T-helper 2 cell (primary cell): ENCODE measurements at places on chromosomes 11 and 22.
A peak's percentile ranks its signal among the peaks of the same experiment; 100 is the strongest.

GRCh38 chr11:134994431-134994830 is 582.4 kb upstream of the B3GAT1 start:
- DNase-seq, result no peak

- DNase-seq, result no peak
Measured at GRCh38 chr11:30113326-30113898, 96.6 kb upstream of the KCNA4 start.

GRCh38 chr11:57649826-57650738 is at the start of gene YPEL4:
Gene YPEL4, minus strand, starts transcription at chr11:57649912. Its CDS starts 2,805 bp downstream, at chr11:57647107.
- DNase-seq, result peak; percentile 72

DNA sequence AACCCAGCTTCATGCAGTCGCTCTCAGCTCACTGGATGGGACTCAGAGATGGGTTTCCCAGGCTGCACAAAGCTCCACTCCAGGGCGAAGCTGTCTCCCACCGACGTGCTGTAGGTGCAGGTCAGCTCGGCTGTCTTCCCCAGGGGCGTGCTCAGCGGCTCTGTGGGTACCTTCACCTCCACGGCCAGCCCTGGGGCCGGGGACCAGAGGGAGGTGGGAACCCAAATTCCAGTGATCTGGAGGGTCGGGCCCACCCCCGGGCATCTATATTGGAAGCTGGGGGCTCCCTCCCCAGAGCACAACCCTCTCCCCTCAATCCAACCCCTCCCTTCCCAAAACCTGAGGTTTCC is 689 bp downstream of the VSIG2 start:
- DNase-seq, result no peak

DNA sequence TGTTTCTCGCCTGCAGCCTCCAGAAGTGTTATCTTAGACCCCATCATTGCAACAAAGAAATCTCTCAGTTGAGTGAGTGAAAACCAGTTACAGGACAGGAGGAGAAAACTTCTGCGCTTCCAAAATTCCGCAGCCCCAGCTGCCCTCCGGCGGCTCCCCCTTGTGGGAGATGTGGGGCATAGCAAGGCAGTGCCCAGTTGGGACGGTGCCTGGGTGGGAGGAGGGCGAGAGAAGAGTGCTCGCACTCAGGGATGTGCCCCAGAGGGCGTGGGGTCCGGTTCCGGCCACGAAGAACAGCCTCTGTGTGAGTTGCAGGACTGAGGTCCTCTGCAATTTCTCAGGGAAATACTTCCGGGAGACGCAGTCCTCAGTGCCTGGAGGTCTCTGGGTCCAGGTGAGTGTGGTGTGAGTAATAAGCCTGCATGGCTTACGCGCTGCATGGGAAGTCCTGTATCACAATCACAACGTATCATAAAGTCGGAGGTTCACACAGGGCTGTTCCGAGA is 87.0 kb upstream of the BLID start:
- peak; percentile 20 for DNase-seq

GRCh38 chr11:108593923-108594434 is 411 bp upstream of the EXPH5 start:
- DNase-seq, result no peak

GRCh38 chr11:4508886-4509285 is 26.4 kb downstream of the OR52K1 start:
- no peak for DNase-seq

DNA sequence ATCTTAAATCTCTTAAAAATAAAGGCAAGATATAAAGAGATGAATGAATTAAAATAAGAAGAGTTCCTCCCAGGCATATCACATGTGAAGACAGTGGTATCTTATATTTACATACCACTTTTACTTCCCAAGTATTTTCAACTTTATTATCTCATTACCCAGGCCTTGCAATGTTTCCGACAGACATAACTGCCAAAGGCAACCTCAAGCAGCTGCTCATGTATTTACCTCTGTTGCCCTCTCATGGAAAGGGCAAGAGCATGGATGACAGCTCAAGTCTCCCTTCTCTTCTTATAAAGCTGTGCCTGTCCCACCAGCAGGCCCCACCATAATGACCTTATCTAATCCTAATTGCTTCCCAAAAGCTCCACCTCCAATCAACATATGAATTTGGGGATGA is 894.2 kb downstream of the NTM start:
- DNase-seq, result no peak

DNA sequence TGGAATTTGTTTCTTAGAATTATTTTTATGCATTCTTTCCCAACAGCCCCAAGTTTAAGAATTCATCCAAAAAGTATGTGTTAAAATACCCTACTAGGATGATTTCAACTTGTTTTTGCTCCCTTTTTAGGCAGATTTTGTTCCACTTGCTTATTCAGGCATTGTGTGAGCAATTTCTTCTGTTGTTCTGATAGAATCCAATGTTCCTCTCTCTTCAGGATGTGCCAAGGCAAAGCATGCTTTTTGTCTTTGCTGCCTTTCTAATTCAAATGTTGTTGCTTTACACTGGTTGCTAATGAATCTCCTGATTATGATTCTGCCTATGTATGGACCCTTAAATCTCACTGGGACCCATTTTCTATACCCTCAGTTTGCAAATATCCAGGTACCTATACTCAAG is 131.2 kb upstream of the ARHGAP42 start:
- no peak for DNase-seq

GRCh38 chr22:21624880-21625791 is 4.7 kb downstream of the YDJC start:
- DNase-seq, result no peak

GRCh38 chr22:39150848-39151215 is 1.6 kb downstream of the CBX7 start:
- no peak for DNase-seq

DNA sequence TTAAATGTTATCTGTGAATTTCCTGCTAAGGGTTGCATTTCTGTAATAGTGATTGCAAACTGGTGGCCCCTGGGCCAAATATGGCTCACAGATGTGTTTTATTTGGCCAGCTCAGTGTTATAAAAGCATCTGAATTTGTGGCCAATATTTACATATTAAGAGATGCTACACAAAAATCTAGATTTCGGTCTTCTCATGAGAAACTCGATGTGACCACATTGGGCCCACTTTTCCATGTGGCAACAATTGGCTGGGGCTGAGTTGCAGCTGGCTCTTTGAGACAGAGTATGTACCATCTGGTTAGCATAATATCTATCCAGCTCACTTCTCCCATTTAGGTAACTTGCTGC is 244.5 kb upstream of the POU2AF2 start:
- no peak for DNase-seq

GRCh38 chr11:7306900-7307299 is 55.2 kb downstream of the SYT9 start:
- DNase-seq, result no peak

DNA sequence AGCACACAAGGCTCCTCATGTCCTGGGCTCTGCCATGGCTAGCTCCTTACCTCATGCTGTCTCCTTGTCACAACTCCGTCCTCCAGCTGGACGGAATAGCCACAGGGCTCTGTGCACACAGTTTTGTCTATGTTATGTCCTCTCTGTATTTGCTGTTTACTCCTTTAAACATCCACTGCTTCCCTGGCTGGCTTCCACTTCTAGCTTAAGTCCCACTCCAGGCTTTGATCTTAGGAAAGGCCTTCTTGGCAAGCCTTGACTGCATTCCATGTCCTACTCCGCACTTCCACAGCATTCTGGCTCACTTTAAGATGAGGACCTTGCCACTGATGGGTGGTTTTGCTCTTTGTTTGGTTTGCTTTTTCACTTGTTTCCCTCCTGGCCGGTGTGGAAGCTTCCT is 22.9 kb upstream of the ROBO3 start:
- DNase-seq, result no peak

DNA sequence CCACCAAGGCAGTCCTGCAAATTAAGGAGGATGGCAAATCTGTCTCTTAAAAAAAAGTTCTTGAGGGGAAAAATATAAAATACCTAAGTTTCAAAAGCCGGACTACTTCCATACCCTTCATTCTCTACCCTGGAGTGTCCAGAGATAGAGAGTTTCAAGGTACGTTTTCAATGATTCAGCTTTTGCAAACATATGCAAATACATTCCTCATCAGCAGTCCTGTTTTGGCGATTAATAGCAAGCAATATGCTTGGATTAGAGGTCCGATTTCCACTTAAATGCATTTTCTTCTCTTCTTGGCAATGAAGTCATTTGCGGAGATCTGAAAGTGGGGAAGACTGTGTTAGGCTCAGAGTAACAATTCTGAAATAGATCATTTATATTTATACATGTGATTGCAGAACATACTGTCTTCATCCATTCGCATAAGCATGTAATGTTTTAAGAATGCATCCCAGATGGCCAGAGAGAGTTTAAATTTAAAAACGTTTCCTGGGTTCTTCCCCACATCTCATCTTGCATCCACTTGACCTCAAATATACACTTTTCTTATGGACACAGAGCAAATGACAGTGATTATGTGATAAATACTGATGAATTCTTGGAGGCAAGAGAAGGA is 13.8 kb upstream of the TFIP11 start:
- no peak for DNase-seq

DNA sequence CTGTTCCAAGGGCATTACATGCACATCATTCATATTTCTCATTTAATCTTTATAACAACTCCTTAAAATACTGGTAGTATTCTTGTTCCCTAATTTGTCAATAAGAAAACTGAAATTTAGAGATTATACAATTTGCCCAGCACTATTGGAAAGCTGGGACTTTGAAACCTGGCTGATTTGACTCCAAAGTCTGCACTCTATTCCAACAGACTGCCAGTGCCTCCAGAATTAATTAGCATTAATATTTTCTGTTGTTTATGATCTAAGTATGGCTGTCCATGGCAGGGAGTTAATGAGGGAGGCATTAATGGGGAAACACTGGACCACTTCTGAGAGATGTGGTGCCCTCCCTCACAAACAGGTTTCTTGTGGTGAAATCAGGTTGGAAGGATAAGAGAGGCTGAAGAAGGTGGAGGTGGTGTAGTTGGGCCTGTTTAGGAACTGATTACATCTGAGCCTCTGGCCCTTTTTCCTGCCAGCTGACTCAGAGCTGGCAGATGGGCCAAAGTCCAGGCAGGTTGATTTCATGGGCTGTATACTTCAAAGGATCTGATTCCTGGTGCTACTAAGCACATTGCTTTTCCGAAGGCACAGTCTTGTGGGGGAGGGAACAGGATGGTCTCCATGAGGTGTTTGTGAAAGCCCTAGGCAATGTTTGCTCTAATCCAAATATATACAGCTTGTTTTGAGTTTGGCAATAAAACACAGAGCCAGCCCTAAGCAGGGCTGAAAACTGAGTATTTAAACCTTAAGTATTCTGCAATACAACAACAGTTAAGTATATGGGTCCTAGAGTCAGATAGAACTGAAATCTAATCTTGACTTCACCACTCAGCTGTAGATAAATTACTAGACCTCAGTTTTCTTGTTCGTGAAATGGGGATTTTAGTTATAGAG is 21.0 kb upstream of the RAB30 start:
- no peak for DNase-seq

DNA sequence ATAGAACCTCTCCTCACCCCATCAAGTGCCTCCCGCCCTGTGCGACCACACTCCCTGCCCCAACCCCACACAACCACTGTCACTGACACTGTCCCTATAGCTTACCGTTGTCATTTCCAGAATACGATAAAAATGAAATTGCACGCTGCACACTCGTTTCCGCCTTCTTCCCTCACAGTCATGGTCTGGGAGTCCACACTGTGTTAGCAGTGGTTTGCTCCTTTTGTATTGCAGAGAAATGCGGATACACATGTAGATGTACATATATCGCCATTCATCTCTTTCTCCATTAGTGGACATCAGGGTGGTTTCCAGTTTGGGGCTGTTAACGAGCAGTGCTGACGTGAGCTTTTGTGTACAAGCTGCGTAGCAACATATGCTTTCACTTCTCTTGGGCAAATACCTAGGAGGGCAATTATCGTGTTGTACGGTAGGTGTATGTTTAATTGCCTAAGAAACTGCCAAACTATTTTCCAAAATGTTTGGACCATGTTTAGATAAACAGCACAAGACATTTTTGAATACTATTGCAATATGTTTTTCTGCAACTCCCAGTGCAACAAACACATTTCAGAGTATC is 59.2 kb upstream of the CD5 start:
- peak; percentile 85 for DNase-seq

DNA sequence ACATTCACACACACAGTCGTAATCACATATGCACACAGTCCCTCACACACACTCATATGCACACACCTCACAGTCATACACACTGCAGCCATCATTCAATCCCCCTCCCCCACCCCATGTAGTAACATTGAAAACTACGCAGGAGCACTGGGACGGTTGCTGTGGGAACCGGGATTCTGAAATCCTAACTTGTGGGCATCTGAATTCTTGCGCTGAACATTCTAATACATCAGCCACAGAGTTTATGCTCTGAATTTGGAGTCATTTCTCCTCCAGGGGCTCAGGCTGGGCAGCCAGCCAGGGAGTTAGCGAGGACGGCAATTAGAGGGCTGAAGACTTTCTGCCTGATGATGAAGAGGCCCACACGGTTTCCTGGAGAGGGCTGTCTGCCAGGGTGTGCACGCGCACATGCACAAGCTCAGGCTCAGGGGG is 32.7 kb downstream of the CD6 start:
- DNase-seq, result no peak

- DNase-seq, result no peak
Measured at GRCh38 chr11:30960387-30960992, 374.3 kb upstream of the MPPED2 start.

DNA sequence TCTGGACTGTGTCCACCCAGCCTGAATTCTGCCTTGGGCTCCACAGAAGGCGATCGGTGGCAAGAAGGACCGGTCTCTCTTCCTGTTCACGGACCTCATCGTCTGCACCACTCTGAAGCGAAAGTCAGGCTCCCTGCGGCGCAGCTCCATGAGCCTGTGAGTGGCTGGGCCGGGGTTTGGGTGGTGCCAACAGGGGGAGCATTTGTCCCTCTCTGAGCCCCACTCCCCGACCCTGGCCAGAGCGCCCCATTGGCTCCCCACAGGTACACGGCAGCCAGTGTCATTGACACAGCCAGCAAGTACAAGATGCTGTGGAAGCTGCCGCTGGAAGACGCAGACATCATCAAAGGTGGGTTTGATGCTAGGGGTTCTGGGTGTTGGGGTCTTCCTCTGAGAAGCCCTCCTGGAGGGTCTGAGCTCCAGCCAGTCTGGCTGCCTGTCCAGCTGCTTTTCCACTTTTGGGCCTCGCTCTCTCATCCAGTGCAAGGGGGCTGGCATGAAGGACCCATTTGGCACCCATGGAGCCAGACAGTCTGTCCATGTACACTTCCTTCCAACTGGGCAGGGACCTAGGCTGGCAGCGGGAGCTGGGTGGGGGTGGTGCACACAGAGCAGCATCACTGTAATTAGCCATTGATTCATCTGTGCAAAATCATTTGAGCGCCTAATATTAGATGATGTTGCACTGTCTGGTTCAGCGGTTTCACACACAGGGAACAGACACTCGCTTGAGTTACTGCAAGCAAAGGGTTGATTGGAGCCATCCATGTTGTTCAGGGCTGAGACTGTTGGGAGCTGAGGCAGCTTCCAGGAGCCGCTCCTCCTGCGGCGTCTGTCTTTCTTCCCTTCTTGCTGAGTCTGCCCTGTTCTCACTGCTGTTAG is 19.0 kb upstream of the RELT start:
- no peak for DNase-seq

- no peak for DNase-seq
Measured at GRCh38 chr22:20436307-20436767, 1.3 kb downstream of the SCARF2 start.

- DNase-seq, result no peak
Measured at GRCh38 chr11:75004215-75004614, 15.5 kb downstream of the NEU3 start.
